RKO (cell line): ENCODE measurements at places on chromosomes 13 and 19.
A peak's percentile ranks its signal among the peaks of the same experiment; 100 is the strongest.

- no peak for DNase-seq
These were observed 6.8 kb downstream of the GPR42 start for GRCh38 chr19:35377656-35378055.

GRCh38 chr19:39200803-39201115 is 3.3 kb downstream of the SYCN start:
- no peak for DNase-seq

DNA sequence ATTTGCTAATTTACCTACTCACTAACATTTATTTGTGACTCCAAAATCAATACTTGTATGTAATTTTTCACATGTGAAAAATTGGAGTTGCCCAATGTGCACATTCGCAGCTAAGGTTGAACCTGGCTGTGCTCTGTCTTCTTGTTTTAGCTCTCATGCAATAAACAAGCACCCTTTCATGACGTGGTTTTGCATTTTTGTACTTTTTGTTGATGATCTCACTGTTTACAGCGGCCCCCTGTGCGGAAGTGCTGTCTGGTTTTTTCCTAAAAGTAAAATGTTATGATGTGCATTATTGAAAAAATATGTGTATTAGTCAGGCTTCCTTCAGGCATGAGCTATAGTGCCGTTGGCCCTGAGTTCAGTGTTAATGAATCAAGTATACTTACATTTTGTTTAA is 18.1 kb downstream of the DGKH start:
- no peak for DNase-seq

DNA sequence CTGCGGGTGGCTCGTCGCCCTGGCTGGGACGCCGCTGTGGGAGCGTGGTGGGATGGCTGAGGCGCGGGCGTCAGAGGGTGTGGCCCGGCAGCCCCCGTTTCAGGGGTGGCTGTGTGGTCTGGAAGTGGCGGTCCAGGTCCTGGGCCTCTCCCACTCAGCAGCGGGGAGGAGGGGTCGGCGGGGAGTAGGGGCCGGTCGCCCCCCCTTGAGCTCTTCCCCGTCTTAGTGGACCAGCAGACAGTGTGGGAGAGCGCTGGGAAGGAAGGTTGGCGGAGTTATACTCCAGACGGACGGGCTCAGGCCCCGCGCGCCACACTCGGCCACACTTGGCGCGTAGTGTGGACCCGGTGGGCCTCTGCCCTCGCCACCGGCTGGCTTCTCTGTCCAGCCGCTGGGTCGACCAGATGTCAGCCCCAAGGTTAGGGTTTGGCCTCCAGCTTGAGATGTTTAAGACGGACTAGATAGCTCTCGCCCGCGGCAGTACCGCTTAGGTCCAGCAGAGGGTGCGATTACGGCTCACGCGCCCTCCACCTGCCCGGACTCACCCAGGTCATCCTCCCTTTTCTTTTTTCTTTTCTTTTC is 21.7 kb upstream of the ZNF429 start:
- peak; percentile 76 for DNase-seq

- peak; percentile 79 for DNase-seq
These were observed 21.5 kb upstream of the GARRE1 start for GRCh38 chr19:34232566-34233481.

- no peak for DNase-seq
These were observed 74.0 kb downstream of the TBC1D4 start for GRCh38 chr13:75407998-75408397.

DNA sequence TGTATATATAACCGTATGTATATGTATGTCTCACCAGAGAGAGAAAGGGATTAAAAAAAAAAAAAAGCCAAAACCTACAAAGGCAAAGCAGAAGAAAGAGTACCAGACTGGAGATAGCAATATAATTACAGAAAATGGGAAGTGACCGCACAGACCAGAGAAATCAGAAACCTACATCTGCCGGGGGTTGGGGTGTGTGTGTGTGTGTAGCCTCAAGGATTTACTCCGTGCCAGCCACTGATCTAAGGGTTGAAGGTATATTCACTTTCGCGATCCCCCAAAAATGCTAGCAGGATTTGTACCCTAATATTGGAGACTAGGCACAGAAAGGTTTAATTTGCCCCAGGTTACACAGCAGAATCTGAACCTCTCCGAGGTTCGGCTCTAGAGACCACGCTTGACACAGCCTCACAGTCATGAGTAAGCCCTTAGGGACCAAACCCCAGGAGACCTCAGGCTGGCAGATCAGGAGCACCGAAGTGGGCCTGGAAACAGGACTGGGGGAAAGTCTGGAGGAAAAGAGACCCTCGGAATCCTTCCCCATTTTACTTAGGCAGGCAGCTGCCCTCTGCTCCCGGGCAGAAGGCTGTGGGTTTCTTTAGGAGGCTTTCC is 14.8 kb downstream of the ARL11 start:
- DNase-seq: no peak
